Left ventricle myocardium inferior (tissue), 1 donor: ENCODE measurements at places on chromosomes 6 and 20.

- DNase-seq = no peak
Measured at GRCh38 chr20:48536206-48536605, 291.6 kb downstream of the PREX1 start.

- DNase-seq = no peak
Measured at GRCh38 chr20:19777981-19778380, 19.9 kb downstream of the RIN2 start.

DNA sequence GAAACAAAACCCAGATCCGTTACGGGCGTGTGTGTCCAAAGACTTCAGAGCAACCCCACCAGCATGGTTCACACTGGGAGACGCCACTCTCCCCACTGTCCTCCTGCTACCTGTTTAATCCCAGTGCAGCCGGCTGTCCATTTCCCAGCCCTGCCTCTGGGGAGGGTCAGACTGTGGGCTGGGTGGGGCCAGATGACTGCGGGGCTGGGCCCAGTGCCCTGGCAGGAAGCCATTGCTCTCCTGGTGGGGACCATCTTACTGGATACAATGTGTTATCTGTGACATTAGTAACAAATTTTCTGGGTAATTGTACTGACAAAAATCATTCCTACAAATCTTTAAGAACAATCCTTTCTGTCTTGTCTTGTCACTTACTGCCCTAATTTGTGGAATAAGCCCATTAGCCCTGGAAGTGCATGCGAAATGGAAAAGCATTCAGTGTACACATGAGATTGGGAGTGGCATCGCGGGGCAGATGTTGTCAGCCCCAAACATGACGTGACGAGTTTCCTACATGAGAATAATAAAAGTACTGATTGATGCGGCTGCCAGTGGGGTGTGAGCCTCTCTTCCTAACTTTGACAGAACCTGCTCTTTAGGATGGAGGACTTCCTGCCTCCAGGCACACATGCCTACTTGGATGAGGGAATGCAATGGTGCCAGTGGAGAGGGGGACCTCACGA lies 37.9 kb upstream of the PCMTD2 start:
- no peak for DNase-seq

GRCh38 chr20:3711484-3711941 lies 887 bp downstream of the SIGLEC1 start:
- no peak for DNase-seq

DNA sequence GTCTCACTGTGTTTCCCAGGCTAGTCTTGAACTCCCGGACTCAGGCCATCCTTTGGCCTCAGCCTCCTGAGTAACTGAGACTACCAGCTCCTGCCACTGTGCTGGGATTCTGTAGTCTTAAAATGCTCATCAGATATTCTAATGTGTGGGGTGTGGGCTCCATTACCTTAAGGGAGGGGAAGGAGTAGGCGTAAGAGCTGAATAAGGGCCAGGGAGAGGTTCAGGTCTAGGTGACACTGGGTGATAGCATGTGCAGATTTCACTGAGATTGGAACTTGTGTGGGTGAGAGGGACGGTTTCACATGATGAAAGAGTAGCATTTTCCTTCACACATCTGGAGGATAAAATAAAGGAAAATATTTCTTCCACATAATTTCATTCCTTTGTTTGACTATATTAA lies 8.5 kb downstream of the AKAP12 start:
- no peak for DNase-seq

DNA sequence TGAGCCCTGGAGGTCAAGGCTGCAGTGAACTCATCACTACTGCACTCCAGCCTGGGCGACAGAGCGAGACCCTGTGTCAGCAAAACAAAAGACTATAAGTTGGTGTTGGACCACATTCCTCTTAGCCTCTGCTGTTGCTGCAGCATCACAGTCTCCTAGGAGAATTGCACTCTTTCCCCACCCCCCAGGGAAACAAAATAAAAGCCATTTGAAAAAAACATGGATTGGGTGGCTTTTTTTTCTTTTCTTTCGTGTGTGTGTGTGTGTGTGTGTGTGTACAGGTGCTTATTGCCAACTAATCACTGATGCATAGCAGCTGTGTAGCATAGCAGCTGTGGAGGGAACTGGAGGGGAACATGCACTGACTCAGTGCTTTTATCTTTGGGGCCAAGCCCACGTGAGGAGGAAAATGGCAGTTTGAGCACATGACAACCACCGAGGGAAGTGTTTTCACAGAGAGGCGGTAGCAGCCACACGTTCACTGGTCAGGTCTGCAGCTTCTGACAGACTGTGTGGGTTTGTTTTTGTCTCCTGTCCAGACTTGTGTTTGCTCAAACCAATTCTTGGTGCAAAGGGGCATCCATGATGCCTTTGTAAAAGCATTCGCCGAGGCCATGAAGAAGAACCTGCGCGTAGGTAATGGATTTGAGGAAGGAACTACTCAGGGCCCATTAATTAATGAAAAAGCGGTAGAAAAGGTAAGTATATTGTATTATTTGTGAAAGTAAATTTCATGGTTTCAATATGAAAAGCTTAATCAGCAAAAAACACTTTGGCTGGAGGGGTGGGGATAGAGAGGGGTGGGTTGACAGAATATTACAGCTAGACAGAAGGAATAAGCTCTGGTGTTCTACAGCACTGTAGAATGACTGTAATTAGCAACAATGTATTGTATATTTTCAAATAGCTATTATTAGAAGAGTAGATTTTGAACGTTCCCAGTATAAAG lies 27.7 kb downstream of the ALDH5A1 start:
- no peak for DNase-seq

GRCh38 chr6:170553534-170554012 lies 466 bp upstream of the PSMB1 start:
- DNase-seq = no peak

DNA sequence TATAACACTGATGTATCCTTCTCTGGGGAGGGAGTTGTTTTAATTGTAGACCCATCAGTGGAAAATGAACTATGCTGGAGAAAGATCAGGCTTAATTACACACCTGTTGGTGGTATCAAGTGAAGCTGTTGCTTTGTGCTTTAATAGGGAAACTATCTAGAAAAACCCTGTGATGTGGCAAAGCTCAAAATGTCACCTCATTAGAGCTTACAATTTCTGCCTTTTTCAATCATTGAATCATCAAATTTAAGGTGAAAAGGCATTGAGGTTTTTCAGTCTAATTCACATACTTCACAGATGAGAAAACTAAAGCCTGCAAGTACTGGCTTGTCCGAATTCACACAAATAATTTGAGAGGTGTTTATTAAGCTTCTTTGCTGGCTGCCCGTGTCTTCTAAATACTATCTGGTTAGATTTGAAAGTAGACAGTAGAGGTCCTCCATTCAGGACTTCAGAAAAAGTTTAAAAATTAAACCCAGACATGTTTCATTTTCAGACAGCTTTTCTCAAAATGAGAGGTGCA lies 143.3 kb upstream of the MAP3K7 start:
- DNase-seq = no peak
